ENCODE measurements at places on chromosomes 7 and 10.

GRCh38 chr7:151249034-151249731 is 689 bp upstream of the SMARCD3 start:
- DNase-seq: no peak

GRCh38 chr7:117630501-117630900 is 150.7 kb downstream of the CFTR start:
- DNase-seq: no peak

GRCh38 chr10:99843310-99843709 is 60.9 kb downstream of the ABCC2 start:
- DNase-seq: no peak

DNA sequence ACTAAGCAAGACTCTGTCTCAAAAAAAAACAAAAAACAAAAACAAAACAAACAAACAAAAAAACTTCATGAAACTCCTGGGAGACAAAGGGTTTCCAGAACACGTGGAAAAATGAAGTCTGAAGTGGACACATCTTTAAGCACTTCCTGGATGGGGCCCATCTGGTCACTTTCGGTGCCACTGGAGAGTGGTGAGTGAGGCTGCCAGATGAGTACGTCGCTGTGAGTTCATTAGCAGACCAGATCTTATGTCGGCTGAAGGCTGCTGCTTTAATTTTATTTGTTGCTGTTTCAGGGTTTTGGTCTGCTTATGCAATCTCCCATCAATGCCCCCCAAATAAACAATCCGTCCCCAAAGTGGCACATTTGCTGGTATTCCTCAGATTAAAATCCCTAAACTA is 64.4 kb downstream of the NPTX2 start:
- DNase-seq: no peak

DNA sequence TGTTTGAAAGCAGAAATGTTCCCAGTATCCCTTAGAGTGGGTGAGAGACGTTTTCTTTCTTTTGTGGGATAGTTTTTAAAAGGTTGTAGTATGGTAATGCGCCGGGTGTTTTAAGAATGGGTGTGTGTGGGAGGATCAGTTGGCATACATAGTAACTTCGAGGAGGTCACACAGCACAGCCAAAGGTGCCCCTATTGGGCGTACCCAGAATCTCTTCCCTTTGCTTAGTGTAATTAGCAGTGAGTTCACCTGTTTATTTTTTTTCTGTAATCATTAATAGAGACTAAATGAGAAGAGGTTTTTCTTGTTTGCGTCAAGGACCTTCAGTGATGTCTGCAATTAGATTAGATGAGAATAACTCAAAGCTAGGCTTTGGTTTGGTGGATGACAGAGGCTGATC is 1.5 kb downstream of the PLEKHA8 start:
- DNase-seq: no peak

- DNase-seq: no peak
Observed at GRCh38 chr7:141597966-141598365, 46.8 kb downstream of the AGK start.

DNA sequence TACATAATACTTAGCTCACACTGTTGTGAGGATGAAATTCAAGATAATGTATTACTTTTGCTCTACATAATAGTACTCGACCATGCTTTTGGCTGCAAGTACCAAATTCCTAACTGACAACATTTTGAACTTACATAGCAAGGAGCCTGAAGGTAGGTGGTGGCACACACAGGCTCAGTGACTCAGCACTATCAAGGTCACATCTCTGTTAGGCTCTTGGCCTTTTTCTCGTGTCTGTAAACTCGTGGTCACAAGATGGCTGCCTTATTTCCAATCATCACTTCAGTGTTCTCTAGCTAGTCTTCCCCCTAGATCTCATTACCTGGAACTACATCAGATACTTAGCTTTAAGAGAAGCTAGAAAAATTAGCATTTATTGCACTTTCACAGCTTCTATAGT is 61.4 kb upstream of the ABCB5 start:
- no peak for DNase-seq

GRCh38 chr10:80288849-80289248 is 609 bp downstream of the MAT1A start:
- no peak for DNase-seq

GRCh38 chr10:86283466-86284287 is 82.9 kb downstream of the GRID1 start:
- no peak for DNase-seq

GRCh38 chr10:71831646-71832552 is 19.2 kb downstream of the PSAP start:
- no peak for DNase-seq

DNA sequence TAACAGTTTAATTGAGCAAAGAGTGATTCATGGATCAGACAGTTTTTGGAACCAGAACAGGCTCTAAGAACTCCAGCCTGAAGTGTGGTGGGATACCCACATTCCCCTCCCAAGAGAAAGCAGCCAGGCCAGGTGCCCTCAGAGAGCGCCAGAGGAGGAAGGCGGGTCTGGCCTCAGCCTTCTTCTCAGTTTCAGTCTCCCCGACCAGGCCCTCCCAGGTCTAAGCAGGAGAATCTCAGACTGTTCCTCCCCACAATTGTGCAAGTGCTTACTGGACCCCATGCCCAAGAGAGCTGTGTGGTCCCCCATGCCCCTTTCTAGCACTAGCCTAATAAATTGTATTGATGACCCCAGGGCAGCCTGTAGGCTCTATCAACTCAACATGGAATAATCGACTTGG is 25.6 kb downstream of the PPIF start:
- no peak for DNase-seq

DNA sequence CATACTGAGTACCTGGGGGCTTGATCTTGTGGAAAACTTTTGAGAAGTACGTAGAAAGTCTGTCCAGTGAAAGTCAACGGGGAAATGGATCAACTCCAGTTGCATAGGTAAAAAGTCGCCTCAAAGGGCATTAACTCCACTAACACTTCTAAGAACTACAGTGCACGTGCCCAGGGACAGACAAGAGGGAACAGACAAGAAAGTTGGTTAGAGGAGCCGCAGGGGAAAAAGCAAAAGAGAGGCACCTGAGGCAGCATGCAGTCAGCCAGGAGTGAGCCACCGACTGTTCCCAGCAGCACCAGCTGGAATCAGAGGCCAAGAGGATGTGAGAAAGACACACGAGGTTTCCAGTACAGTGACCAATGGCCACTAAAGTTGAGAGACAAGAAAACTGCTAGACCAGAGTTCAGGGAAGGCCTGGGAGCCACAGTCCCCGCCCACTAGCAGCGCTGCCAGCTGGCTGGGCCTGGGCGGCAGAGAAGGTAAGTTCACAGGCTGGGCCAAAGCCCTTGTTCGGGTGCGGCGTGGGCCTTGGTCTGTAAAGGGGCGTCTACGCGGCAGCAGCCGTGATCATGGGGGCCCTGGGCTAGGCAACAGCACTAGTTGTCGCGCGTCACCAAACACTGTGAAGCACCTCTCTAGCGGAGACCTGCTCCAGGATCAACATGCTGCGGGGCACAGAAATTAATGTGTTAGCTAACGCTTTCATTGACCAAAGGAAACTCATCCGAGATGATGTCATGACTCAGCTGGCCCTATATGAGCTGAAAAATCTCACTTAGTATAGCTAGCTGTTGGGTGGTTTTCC is 14.0 kb downstream of the ITGB1 start:
- no peak for DNase-seq

GRCh38 chr10:114876602-114877300 is 55.2 kb downstream of the FHIP2A start:
- no peak for DNase-seq

DNA sequence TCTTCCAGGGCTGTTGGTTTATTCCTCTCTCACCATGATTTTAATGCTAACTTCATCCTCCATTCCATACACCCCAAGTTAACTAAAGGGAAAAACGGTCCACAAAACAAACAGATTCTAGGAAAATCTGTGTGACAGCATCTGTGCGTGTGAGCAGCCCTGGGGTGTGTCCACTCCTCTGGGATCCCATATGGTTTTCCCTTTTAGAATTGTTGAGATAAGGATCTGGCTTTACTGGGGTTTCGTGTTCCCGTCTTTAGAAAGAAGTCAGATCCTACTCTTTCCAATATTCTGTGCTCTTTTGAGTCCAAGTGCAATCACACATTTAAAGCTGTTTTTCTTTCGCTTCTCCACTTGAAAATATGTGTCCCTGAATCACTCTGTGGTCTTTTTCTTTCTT is 257.1 kb downstream of the KLF6 start:
- DNase-seq: no peak

DNA sequence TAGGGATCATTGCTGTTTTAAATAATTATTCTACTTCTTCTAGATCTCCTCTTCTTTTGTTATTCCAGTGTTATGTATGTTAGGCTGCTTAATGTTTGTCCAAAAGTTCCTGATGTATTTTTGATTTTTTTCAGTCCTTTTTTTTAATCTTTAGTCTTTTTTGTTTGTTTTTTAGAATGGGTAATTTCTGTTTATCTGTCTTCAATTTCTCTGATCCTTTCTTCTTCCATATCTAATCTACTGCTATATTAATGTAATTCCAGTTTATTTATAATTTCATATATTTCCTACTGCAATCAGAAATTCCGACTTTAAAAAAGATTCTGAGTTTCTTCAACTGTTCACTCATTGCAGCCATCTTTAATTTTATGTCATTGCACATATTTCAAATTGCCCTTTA is 452.8 kb upstream of the POT1 start:
- no peak for DNase-seq

GRCh38 chr7:142412551-142413193 is 154.8 kb upstream of the PRSS58 start:
- no peak for DNase-seq
